ENCODE measurements at places on chromosomes 7 and 10.

DNA sequence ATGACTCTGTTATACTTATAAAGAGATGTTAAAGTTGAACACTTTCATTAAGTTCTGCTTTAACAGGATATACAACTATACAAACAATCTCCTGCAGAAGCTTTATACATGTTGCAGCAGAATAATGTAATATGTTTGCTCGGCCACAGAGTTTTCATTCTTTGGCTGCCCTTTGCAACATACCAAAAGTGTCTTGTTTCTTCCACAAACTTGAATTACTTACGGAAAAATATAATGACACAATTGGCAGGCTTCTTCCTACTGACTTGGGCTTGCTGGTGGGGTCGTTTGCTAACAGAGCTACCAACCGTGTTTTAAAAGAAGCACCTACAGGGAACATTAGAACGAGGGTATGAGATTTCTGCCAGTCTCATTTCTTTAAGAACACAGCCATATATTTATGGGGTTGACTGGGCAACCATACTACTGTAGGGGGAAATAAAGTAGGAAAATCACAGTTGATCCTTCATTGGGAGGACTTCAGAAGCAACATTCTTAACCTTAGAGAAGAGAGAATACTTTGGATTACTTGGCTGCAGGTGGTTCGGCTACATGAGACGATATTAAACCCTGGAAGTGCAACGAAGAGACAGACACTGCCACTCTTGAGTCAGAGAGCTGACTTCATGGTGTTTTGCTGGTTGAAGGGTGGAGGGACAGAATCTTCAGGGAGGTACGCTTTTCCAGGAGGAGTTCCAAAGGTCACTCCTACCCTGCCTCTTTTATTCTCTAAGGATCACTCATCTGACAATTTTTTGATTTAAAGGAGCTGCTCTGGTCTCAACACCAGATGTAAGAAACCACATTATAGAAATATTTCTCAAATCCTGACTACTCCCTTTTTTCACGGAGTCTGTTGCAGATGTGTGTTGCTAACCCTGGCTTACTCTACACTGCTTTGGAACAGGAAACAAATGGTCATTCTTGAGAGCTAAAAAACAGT, 123.9 kb downstream of the SEMA3C start:
- no peak for DNase-seq

DNA sequence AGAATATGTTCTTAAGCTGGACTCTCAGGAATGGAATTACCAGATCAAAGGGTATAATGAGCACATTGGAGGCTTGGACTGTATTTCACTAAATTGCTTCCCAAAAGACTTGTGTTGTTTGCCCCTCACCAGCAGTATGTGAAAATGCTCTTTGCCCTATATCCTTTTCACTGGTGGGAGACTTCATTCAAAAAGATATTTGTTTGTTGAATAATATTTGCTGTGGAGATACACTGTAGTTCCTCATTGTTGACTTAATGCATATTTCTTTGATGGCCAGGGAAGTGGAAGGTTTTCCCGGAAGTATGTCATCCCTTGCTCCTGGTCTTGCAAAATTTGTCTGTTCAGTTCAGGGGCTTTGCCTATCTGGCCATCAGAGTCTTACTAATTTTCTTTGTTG, 19.4 kb downstream of the GSTO2 start:
- DNase-seq = no peak

GRCh38 chr7:78433421-78433820, 634.8 kb downstream of the PHTF2 start:
- no peak for DNase-seq

DNA sequence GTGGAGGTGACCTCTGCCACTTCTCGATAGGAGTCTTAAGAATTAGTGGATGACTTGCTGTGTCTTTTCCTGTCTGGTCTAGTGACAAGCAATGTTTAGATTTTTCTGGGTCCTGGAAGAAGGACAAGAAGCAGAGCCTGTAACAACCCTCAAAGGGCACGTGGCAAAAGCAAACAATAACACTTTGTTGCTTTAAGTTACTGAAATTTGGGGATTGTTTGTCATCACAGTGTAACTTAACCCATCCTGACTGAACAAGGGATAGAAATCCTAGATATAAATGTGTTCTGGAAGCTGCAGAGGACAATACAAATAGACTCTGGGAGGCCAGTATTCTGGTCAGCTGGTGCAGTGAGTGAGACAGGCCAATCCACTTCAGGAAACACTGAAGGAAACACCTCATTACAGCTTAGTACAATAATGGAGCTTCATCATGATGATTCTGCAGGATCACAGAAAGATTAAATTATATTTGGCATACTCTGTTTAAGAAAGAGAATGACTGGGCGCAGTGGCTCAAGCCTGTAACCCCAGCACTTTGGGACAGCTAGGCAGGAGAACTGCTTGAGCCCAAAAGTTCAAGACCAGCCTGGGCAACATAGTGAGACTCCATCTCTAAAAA, 23.3 kb downstream of the ENKUR start:
- DNase-seq = no peak

DNA sequence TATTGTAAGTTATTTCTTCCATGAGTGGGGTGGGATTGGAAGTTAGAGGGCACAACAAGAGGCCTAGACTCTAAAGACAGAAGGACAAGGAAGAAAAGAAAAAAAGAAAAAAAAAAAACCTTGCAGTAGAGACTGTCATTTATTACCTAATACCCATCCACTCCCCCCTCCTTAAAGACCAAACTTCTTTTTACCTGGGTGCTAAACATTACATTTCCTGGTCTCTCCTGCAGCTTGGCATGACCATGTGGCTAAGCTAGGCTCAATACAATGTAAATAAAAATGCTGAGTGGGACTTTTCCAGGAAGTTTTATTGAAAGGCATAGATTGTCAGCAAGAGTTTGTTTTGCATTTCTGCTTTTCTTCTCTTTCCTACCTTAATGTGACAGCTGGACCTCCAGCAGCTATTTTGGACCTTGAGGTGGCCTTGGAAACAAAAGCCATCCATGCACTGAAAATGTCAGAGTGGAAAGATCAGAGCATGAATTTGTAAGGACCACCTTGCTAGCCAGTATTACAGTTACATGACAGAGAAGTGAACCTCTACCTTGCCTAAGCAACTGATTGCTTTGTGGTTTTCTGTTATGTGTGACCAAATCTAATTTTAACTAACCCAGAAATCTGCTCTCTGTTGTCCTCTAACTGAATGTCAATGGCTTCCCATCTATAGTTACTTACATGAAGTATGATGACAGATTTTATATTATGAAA, 81.3 kb upstream of the SFMBT2 start:
- no peak for DNase-seq

- DNase-seq = no peak
Measured at GRCh38 chr7:27405780-27406179, 163.2 kb downstream of the EVX1 start.

DNA sequence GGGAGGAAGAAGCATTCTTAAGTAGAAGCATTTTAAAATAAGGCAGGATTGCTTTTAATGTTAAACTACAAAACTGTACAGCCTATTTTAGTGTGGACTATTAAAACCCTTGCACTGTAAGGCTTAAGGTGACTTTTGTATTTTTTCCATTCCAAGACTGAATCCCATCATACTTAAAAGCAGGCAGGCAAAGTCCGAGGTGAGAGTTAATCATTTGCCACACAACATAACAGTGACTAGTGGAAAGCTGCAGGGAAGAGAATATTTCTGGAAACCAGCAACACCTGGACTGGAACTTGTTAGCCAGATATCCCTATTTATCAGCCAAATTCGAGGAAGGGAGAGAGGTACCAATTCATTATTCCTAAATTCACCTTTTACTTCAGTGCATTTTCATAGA, 3.5 kb downstream of the PRR15 start:
- DNase-seq = no peak

DNA sequence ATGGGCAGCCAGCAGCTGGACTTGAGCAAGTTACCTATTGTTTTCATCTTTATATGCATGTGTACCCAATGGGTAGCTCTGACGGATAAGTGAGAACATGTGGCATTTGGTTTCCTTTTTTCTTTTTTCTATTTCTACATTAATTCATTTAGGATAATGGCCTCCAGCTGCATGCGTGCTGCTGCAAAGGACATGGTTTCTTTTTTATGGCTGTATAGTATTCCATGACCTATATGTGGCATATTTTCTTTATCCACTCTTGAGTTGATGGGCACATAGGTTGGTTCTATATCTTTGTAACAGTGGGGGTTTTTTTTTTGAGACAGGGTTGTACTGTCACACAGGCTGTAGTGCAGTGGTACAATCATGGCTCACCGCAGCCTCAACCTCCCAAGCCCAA, 37.4 kb downstream of the ASZ1 start:
- no peak for DNase-seq

DNA sequence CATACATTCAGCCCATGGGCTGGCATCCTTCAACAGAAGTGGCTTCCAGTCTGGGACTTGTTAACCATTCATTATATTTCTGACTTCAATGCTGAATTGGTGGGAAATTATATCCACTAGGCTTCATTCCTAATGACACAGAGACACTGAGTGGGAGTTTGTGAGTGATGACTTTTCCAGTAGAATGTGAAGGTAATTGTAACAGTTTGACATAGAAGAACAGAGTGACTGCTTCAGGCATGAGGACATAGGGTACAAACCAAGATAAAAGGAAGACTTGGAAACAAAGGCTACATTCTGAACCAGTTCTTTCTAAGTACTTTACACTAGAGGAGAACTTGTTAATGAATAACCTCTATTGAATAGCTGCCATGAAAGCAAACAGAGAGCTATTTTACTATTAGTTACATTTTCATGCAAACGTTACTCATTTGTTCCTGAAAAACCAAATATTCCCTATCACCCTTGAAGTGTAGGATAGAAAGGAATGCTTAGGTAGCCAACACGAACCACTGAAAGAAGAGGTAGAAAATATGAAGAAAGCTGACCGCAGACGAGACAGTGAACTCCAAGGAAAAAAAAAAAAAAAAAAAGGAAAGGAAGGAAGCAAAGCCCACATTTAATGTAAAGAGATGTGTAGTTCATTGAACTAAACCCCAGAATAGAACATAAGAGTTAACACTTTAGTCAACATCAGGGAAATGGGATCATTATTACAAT, 237.0 kb upstream of the SEMA3C start:
- no peak for DNase-seq

DNA sequence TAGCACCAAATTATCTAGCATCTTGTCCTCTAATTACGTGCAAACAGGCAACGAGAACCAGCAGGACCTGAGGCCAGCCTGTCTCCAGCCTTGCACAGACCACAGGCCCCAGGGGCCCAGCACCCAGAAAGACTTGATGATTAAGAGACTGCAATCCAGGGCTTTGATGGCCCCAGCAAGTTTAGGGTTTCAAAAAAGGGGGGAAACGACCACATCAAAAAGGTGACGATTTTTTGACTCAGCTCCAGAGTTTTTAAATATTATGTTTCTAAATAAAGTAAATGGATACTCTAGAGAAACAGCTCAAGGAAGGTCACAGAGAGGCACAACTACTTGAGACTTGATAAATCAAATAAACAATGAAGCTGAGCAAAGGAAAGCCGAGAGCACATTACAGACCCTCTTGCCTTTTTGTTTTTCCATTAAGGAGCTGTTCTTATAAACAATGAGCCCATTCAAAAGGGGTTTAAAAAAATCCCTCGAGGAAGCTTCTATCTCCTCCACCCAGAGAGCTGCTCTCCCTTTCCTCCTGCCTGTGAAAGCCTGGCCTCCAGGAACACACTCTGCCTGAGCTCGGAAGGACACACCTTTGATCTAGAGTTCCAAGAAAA, 44.1 kb downstream of the GLI3 start:
- no peak for DNase-seq

DNA sequence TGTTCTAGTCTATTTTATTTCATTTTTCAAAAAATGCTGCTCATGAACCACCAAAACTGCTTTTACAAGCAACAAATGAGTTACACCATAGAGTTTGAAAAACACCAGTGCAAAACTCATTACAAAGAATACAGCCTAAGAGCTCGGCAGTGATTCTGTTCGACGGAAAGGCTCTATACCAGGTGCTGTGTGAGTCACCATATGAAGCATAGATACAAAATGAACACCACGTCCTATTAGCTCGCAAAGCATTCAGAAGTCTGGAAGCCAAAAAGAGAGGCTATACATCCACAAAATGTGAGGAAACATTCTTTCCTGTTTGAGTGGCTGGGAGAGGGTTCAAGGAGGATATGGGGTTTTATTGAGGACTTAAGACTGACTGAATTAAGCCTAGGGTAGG, 136.1 kb downstream of the ATE1 start:
- no peak for DNase-seq

DNA sequence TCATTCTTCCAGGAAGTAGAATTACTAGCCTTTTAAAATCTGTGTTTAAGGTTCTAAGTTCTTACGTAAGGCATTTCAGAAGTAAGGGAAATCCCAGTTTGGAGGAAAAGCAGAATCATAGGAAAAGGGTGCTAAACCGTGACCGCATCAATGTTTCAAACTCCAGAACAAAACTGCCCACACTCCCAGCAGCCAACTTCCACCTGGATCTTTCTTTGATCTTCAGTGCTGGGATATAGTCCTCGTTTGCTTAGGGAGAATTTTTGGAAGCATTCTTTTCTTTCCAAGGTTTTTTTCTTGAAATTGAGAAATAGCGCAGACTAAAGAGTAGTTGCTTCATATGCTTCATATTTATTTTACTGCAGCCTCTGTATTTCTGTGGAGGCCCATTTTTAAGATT, 8.9 kb downstream of the PROSER2 start:
- no peak for DNase-seq

Data from neural crest cell (in vitro differentiated cells).